Activated CD4-positive, alpha-beta T cell treated with anti-CD3 and anti-CD28 coated beads for 1 hour (primary cell): ENCODE measurements at places on chromosomes 1 and 21.

DNA sequence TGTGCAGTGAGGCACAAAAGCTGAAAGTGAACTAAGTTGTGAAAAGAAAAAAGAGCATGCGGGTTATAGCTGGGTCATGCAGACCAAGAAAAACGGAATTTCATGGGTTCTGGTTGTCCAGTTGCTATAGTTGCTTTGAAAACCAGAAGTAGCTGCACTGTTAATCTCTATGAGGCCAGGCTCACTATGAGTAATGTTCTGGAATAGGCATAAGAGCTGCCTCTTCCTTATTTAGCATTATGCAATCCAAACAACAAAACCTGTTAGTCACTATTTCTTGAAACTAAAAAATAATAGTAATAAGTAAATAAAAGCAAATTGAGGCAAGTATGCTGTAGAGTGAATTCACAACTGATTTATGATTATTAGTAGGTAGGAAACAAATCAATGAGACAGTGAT lies 1383.7 kb downstream of the MRPL39 start:
- no peak for DNase-seq

DNA sequence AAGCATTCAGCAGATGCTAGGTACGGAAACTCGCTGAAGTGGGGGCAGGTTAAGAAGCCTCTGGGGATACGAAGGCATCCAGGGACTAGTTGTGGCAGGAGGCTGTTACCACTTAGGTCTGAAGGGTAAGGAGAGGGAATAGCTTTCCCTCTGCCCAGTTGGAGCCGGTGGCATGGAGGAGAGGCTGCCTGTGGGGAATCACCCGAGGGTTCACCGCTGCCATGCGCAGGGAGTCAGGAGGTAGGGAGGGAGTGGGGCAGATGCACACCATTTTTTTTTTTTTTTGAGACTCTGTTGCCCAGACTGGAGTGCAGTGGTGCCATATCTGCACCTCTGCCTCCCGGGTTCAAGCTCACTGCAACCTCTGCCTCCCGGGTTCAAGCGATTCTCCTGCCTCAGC lies 6.1 kb downstream of the PCSK9 start:
- DNase-seq: no peak

DNA sequence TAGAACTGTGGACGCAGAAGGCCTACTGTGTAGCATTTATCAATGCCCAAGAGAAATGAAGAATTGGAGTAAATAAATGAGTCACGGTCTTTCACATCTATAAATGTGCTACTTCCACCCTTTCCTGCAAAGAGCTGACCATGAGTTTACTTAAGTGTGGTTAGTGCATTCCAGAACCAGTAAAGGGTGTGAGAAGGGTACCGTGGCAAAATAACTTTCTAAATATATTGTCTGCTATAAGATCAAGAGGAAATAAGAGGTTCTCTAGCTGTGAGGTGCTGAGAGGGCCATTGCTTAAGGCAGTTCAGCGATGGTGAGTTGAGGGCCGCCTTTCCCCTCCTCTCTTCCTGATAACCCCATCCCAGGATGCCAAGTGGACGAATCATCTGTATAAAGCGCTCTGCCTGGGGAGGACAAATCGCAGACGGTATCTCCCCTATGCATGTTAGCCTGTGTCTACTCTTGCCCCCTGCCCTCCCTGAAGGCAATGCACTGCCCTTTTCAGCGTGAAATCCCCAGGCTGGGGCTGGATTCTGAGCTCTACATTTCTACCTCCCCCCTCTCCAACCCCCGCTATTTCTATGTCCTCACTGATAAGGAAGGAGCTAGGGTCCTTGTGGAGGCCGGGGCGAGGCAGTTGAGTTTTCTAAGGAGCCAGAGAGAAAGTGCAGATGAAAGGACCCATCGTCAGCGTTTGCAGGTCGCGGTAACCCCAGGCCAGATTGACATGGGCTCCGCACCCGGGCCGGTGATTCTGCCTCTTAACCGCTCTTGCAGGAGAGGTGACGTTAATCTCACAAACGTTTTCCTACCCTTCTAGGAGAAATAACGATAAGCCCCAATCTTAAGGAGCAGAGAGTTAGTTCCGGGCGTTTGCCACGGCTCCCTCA lies 1.5 kb upstream of the NCAM2 start:
- DNase-seq: no peak

DNA sequence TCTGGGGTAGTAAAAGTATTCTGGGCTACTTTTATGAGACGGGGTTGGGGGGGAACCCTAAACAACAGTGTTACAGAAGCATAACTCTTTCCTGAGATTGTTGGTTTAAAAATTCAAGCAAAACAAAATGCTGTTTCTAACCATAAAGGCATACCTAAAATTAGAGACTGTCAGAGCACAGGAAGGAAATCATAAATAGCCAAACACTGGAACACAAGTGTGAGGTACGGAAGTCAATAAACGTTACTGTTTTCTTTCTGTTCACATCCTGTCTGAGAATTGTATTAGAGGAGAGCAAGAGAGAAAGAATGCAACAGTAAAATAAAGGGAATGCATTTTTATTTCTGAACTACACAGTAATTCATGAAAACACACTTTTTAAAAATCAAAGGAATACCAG lies 42.8 kb upstream of the IL12RB2 start:
- no peak for DNase-seq

DNA sequence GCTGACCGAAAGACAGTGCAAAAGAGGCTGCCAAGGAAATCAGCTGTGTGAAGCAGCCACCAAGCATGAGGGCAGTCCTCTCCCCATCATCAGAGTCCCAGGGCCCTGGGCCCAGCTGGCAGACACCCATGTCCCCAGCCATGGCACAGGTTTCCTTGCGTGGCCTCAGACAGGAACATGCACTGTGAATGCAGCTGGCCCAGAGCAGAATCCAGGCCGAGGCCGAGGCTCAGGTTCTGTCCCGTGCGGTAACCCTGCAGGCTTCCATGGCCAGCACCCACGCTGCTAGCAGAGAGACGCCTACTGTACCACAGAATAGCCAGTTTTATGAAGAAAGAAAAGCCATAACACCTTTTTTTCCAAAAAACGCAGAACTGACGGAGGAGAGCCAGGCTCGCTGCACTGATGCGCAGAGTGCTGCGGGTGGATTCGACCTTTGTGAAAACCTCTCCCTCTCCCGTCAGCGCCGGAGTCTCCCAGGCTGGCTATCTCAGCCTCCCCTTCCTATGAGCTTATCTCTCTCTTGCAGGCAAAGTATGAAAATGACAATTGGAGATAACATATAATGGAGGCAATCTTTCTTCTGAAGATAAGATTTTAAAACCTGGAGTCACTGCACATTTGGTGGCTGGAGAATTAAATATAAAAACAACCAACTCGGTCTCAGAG lies 106.6 kb downstream of the NPHP4 start:
- DNase-seq: no peak

GRCh38 chr1:204499511-204500468 lies 5.2 kb upstream of the PIK3C2B start:
- DNase-seq: no peak

DNA sequence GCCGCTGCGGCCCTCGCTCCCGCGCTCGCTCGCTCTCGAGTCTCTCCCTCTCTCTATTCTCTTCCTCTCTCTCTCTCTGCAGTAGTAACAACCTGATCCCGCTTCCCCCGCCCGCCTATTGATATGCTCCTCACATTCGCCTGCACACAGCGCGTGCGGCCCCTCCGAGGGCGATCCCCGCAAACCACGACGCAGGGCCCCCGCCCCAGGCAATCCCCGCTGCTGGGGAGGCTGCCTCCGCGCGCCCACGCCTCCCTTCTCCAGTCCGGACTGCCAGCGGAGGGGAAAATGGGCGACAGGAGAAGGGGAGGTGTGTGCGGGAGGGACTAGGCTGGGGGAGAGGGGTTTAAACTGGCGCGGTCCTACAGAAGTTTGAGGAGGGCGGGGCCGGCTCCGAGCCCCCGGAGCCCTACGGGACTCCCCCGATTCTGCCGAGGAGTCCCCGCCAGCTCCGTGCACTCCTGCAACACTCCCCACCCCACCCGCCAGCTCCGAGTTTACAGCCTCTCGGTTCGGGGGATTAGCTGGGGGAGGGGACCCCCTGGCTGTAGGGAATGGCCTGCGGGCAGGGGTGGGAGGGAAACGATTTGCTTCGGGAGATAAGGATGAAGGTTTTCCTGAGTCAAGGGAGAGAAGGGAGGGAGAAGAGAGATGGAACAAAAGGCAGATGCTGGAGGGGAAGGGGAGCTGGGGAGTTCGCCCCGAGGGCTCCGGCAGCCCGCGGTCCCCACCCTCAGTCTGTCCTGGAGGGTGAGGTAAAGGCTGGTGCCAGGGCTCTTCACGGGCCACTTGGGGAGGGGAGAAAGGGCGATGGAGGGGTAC lies 66.6 kb downstream of the SYT2 start:
- DNase-seq: no peak

- no peak for DNase-seq
Measured at GRCh38 chr1:100387209-100387608, 34.9 kb downstream of the CDC14A start.

DNA sequence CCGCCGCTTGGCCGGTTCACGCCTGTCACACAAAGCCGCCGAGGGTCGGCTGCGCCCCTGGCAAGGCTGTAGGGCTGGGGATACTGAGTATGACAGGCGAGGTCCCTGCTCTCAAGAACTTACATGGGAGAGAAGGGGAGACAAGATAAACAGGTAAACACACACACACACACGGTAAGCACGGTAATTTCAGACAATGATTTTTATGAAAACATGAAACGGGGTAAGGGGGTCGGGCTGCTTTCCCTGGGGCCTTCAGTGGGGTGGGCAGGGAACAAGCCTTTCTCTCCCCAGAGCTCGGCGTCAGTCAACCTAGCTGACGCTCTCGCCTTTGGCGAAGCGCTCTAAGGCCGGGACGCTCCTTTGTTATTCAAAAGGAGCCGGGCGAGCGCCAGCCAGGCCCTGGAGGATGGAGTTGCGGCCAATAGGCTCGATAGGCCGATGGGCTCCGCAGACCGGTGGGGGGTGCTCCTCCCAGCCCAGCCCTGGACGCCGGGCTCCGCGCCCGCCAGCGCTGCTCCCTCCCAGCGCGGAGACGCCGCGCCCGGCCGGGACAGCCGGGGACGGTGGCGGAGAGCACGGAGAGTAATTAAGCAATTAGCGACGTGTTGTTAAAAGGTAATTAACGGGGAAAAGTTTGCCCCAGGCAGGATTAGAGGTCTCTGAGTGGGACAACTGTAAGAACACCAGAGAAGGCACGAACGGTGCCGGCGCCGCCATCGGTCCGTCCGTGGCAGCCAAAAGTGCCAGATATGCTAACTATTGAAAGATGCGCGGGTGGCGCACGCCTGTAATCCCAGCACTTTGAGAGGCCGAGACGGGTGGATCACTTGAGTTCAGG lies 950 bp upstream of the INKA2 start:
- DNase-seq: no peak

DNA sequence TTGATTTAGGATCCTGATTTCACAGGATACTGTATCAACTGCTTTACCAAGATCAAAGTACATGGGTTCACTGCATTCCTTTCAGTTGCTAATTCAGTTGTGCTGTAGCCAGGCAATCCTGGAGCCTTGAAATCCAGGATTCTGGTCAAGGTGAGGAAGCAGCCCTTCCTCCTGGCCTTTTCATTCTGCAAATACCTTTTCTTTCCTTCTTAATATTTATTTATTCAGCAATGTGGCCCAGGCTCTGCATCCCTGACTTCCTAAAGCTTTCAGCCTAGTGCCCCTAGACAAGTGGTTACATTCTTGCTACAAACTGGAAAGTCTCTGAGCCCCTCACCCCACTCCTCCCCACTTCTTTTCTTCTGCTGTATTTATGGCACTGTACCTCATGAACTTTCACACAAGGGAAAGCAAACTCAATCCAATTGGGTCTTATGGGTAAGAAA lies 16.2 kb downstream of the LRRC8D start:
- DNase-seq: no peak

GRCh38 chr1:163142152-163142551 lies 60.6 kb downstream of the RGS5 start:
- DNase-seq: no peak

DNA sequence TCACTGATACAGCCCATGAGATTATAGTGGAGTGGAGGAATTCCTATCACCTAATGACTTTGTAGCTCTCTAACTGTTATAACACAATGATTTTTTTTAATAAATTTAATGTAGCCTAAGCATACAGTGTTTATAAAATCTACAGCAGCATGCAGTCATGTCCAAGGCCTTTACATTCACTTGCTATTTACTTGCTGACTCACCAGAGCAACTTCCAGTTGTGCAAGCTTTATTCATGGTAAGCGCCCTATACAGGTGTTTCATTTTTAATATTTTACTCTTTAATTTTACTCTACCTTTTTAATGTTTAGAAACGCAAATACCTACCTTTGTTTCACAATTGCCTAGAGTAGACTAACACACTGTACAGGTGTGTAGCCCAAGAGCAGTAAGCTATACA lies 1652.2 kb downstream of the BRINP3 start:
- no peak for DNase-seq

GRCh38 chr1:89690595-89690994 lies 57.7 kb downstream of the LRRC8C start:
- no peak for DNase-seq

- no peak for DNase-seq
Measured at GRCh38 chr1:33273406-33273805, 17.1 kb downstream of the ZNF362 start.

GRCh38 chr1:67724928-67725560 lies 40.0 kb downstream of the GADD45A start:
- no peak for DNase-seq
